ENCODE measurements at places on chromosomes 12 and 14.
A peak's percentile ranks its signal among the peaks of the same experiment; 100 is the strongest.

GRCh38 chr12:110853836-110854235 is 7.0 kb downstream of the CCDC63 start:
- no peak for DNase-seq

GRCh38 chr12:57143454-57143853 is 4.0 kb downstream of the LRP1-AS start:
- DNase-seq, result no peak

DNA sequence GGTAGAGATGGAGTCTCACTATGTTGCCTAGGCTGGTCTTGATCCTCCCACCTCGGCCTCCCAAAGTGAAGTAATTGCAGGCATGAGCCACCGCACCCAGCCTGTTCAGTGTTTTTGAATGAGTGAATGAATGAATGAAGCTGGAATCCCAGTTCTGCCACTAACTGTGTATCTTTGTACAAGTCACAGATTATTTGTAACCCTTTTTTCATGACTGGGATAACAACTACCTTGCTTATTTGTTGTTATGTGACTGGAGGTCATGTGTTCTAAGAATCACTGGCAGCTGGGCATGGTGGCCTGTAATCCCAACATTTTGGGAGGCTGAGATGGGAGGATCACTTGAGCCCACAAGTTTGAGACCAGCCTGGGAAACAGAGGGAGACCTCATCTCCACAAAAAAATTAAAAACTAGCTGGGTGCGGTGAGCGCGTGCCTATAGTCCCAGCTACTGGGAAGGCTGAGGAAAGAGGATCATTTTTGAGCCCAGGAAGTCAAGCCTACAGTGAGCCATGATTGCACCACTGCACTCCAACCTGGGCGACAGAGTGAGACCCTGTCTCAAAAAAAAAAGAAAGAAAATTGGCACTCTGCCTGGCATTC is 13.3 kb upstream of the NUMB start:
- DNase-seq, result no peak

DNA sequence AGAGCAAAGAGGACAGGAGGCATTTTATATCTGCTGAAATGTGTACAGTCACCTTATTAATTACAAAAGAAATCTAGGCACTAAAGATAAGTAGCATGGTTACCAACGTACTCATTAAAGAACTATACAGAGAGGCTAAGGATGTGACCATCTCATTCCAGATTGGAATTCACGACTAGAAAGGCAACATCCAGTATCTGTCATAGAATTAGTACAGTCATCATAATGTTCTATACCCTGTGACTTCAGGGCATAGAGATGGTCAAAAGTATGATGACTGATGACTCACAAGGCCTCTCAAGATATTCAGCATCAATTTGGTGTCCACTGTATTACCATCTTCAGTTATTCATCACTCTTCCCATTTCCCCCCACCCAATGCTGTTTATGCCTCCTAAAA is 144.0 kb upstream of the PLEKHG7 start:
- DNase-seq, result no peak

DNA sequence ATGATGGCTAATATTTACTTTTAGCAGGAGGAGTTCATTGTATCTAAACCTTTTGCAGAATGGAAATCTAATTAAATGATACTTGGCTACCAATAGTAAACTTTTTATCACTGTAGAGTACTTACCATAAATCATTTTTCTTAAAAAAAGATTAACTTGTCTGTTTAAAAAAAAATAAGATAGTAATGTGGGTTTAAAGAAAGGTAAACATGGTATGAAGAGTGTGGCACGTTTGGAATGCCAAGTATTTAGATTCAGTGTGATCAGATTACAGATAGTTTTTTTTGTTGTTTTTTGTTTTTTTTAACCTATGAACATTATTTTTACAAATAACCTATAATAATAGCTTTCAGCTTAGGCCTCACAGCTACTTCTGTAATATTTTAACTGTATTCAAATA is 25.8 kb downstream of the KTN1 start:
- DNase-seq, result no peak

DNA sequence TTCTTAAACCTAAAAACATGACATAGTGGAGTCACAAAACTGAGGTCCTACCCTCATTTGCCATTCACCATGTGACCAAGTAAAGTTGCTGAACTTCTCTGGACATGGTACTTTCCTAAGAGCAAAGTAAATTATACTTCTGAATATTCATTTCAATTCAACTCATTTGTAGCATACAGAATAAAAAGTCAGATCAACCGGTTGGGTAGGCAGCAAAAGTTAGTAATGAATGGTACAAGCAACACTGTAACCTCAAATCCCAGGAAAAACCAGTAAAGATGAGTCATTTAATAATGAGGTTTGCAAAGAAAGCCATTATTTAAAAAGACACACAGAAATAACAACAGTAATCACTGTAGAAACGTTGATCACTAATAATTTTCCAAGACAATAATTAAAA is 8.7 kb downstream of the POLE2 start:
- DNase-seq, result no peak

GRCh38 chr14:104585966-104586697 is 6.6 kb downstream of the C14orf180 start:
- DNase-seq, result no peak

- DNase-seq, result no peak
Measured at GRCh38 chr12:46508651-46509050, 136.1 kb upstream of the SLC38A2 start.

GRCh38 chr14:100221533-100222223 is 17.3 kb upstream of the YY1 start:
- DNase-seq, result peak; percentile 65

DNA sequence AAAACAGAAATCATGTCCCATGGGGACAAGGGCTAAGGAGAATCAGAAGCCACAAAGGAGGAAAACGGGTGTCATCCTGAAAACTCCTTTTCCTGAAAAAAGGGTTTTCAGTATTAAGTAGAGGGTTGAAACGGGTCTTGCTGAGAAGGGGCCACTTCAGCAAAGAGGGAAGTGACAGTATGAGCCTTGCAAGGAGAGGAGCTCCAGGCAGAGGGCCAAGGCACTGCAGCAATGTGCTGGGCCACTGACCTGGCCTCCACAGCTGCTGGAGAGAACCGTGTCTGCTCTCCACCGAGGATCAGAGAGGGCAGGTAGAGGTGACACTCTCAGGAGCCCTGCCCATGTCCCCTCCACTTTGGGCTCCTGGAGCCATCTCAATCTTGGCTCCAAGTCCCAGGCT is 103.3 kb downstream of the NCOR2 start:
- DNase-seq, result peak; percentile 38

- DNase-seq, result no peak
Measured at GRCh38 chr14:32366256-32366879, 37.3 kb downstream of the AKAP6 start.

DNA sequence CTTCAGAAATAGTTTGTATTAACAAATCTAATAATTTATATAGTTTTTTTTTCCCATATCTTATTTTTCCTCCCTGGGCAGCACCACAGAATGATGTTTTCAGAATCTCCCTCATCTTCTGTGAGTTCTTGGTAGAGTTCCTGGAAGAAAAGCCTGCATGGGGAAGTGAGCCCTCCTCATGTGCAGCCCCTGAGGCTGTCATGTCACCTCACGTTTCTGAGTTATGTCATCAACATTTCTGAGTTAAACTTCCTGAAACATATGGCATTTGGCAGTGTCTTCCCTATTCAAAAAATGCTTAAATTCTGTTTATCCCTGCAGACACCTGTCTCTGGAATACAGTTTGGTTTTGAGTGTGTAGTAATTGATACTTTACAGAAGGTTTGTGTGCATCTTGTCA is 979.0 kb downstream of the TMEM121 start:
- no peak for DNase-seq

DNA sequence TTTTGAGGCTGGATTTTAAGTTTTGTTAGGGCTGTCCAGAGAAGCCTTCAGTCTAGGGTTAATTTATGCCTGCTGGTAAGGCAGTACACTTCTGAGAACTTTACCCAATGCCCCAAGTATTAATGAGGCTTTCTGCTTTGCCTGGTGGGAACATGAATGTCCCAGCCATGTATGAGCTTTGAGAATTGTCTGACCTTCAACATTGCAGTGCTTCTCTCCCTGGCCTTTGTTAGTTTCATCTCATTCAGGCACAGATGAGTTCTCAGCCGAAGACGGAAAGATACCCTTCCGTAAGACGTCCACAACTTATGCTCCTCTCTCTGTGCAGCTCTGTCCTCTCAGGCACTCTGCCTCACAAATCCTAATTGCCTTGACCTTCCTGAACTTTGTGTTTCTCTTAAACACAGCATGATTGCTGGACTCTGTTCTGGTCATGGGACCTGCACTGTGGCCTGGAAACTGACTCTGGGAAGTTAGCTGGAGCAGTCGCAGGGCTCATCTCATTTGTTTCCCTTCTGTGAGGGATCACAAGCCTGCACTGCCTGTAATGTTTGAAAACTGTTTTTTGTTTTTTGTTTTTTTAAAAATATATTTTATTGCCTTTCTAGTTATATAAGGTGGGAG is 15.7 kb downstream of the CHPT1 start:
- no peak for DNase-seq

GRCh38 chr14:99534863-99535262 is 53.7 kb downstream of the CCNK start:
- DNase-seq, result no peak

DNA sequence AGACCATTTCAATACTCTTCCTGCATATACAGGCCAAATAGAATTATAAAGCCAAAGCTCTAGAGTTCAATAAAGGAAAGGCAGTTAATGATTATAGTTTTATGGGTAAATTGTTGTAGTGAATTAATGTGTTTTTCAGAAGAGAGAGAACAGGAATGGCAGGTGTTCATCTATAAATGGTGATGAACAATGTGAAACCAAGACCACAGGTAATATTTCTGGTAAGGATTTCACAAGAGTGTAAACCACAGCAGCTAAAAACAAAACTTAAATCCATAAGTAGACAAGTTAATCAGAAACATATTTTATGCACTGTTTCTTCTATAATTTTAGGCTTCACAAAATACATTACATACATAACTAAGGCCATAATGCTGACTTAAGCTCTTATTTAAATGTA is 204.4 kb downstream of the SYT1 start:
- no peak for DNase-seq

GRCh38 chr14:52992236-52992870 is 41.5 kb upstream of the FERMT2 start:
- no peak for DNase-seq

DNA sequence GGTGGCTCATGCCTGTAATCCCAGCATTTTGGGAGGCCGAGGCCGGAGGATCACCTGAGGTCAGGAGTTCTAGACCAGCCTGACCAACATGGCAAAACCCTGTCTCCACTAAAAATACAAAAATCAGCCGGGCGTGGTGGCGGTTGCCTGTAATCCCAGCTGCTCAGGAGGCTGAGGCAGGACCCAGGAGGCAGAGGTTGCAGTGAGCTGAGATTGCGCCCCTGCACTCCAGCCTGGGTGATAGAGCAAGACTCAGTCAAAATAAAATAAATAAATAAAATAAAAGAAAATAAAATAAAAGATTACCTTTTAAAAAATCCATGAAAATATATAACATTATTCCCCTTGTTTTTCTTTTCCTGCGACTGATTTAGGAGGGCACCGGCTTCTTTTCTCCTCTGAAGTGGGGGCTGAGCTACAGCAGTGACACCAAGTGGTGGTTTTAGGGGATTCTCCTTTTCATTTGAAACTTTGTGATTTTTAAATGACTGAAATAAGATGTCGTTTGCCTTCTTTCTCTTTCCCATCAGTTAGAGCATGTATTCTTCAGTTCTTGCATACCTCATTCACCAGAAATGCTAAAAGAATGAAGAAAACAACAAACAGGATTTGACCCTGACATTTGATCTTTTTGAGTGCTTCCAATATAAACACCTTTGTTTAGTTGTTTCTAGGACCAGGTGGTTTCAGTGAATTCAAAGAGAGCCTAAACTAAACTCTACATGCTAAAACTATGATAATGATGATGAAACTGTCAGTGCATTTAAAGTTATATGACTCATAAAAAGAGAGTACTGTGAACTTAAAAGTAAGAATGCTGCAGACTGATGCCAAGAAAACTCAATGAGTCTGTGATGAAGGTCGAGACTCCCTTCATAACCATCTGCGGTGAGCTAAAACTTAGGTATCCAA is 22.6 kb upstream of the PKP2 start:
- DNase-seq, result peak; percentile 55

DNA sequence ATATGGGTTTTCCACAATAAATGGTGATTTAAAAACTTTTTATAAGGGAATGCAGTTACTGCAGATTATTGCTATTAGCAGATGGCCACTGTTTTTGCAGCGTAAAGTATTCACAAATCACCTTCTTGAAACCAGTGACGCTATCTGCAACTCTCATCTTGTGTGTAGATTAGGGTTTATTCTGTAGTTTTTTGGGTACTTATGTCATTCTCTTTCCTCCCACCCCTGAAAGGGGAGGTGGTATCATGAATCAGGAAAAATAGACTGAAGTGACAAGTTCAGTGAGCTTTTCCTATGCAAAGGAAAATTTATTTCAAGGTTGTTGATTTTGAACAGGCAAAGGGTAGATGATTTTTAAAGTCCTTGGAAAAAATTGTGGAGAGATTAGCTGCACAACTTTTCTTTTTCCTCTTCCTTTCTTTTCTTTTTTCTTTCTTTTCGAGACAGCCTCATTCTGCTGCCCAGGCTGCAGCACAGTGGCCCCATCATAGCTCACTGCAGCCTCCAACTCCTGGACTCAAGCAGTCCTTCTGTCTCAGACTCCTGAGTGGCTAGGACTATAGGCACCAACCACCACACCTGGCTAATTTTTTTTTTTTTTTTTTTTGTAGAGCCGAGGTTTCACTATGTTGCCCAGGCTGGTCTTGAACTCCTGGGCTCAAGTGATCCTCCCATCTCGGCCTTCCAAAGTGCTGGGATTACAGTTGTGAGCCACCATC is 1.6 kb downstream of the FRS2 start:
- no peak for DNase-seq

DNA sequence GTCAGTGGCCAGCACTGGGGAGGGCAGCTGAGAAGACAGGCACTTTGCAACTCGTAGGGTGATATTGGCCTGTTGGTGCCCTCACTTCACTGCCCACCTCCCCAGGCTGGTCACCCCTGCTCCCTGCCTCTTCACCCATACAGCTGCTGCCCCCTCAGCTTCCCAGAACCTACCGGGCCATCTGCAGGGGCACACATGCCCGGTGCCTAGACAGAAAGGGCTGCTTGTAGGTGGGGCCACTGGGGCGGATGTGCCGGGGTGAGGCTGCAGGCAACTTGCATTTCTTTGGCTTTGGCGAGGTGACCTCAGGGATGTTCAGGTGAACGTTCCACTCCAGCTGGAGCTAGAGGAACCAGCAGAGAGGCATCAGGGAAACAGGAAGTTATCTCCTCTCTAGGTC is 17.2 kb downstream of the FAM186B start:
- no peak for DNase-seq

DNA sequence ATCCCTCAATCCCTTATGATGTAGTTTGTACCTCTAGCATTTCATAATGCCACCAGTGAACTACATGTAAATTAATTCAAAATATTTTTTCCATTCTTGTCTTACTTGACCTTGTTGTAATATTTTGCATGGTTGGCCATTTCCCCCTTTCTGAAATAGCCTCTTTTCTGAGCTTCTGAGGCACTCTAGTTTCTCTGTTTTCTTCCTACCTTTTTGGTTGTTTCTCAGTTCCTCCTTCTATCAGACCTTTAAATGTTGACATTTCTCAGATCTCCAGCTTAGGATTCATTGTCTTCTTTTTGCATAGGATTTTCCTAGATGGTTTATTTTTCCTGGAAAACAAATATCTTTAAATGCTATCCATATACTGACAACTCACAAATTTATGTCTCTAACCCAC is 9.8 kb upstream of the RMST start:
- no peak for DNase-seq
